ENCODE measurements at places on chromosomes 4 and X.

DNA sequence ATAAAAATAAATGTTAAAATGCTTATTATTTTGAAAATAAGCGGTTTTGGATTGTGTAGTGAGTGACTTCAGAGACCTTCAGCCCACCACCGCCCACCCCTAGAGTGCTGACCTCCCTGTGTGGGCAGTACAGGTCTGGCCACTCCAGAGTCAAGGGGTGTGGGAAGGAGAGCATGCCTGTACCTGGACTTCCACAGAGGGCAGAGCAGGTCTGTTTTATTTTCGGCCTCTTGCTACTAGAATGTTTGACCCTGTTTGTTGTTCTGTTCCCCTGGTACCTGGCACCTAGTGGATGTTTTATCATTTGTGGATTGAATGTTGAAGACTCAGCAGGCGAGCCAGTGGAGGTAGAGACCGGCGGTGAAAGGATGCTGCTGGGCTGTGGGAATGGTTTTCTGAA lies 14.3 kb downstream of the PIGG start:
- DNase-seq = no peak

- DNase-seq = no peak
Measured at GRCh38 chr4:1869530-1870327, 1.5 kb upstream of the NSD2 start.

DNA sequence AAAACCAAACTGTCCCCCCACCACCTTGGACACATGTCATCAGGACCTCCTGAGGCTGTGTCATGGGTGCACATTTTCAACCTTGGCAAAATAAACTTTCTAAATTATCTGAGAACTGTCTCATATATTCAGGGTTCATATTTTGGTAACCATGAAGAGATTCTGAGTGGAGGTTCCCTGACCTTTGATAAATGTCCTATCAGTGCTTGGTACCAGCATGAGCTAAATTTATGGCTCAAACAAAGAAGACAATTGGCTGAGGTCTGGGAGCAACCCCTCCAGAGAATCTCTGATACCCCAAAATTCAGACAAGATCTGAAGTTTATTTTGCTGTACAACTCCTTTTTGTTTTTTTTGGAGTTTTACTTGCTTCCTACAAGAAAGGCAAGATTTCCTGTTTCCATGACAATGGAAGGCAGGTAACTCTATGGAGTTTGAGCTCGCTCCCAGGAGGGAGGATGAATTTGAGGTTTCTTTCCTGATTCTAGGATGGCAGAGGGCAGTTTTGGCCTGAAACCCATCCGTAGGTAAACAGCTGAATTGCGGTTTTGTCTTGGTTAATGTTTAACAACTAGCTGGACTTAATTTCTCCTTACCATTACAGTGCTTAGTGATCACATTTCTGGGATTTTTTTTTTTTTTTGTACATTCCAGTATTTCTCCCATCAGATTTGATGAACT lies 14.5 kb downstream of the UGT2B15 start:
- DNase-seq = no peak

DNA sequence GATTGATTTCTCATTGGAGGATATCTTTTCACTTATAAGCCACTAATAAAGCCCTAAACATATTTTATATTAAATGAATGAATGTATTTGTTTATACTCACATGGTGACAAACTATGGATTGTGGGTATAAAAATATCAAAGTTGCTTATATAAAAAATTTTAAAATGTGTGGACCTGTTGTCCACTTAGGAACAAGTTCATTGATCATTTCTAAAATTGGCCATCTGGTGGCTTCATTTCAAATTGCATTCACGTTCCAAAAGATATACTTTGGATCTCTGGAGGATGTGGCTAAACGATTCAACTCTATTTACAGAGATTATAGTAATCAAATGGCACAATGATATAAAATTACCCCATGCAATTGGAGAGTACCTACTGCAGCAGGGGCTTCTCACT lies 32.5 kb downstream of the FSTL5 start:
- DNase-seq = no peak

GRCh38 chr4:169100670-169101101 lies 90.6 kb upstream of the CBR4 start:
- no peak for DNase-seq

DNA sequence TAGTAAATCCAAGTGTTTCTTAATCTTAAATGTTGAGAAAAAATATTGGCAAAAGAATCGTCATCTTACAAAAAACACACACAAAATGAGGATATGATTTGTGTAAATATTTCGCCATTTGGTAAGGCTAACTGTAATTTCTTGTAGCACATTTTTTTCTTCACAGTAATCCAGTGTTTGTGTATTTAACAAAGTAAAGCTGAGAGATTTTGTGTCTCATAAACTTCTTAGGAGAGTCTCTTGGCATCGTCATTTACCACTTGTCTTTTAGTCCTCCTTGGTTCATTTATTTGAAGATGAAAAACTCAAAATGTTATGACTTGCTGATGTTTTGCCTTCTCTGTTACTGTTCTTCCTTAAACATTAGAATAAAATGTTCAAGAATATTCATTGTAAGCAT lies 326.7 kb upstream of the PITX2 start:
- no peak for DNase-seq

DNA sequence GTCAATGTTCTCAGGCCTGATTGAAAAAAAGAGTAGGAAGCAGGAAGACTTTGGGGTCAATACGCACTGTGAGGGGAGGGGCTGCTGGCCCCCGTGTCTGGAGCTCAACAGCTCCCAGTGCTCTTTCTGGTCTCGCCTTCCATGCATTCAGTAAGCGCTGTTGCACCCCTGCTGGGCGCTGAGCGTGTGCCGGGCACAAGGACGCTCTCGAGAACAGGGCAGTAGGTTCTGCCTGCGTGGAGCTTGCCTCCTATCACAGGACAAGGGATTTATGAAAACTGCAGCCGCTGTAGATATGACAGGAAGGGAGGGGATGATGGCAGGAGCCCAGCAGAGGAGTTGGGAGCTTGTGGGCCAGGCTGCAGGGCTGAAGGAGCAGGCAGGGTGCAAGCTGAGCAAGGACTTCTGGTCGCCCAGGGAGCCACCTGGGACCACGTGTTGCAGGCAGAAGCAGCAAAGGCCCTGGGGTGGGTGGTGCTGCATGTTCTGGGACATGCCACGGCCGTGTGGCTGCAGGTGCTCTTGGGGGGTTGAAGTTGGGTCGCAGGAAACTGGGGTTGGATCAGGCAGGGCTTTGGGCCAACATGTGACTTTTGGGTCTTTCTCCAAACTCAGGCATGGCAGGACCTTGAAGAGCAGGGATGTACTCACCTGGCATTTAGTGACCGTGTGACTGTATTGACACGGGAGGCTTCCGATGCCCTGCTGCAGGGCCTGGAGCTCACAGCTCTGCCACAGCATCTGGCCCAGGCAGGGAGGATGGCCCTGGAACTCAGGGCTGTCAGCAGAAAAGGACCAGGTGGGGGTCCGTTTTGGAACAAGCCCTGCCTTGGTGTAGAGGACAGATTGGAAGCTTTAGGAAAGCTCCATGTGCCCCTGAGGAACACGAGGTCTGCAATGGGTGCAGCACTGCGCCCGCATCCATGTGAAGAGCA lies 97.9 kb downstream of the CPZ start:
- DNase-seq = no peak

DNA sequence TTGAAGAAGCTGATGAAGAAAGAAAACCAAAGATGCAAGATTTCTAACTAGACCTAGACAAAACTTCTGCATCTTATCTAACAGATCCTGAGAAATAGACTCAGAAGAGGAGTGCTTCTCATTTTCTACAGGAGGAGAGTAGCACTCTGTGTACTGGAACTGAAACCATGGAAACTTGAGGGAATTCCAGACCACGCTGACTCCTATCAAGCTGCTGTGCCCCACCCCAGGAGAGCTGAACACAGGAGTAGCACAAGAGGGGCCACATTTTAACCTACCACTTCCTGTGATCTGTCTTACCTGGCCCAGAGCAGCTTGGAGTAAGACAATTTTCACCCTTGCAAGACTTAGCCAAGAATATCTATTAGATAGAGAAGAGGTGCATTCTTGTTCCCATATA lies 248.9 kb downstream of the SCFD2 start:
- no peak for DNase-seq

DNA sequence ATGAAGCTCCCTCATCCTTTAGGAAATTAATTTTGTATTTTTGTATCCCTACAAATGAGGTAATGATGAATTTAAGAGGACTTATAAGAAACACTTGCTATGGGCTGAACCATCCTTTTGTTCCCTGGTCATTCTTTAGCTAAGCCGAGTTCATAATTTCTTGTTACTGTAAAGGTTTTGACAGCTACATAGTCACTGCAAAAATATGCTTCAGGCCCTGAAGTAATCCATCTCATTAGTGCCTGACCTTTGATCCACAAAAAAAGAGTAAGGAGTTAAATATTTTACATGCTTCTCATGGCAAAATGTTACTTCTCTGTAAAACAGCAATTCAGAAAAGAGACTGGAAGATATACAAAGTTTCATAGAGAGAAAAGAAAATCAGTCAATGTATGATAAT lies 290.6 kb upstream of the SLIT2 start:
- no peak for DNase-seq

- no peak for DNase-seq
Measured at GRCh38 chrX:63713526-63713925, 71.5 kb downstream of the ARHGEF9 start.

GRCh38 chr4:173699841-173700475 lies 169.9 kb upstream of the HAND2 start:
- no peak for DNase-seq

GRCh38 chr4:740011-740410 lies 34.4 kb downstream of the PCGF3 start:
- no peak for DNase-seq

- DNase-seq = no peak
Measured at GRCh38 chrX:39950018-39950688, 147.6 kb downstream of the BCOR start.

- no peak for DNase-seq
Measured at GRCh38 chrX:57905141-57905540, 5.1 kb downstream of the ZXDA start.

- no peak for DNase-seq
Measured at GRCh38 chr4:172601195-172601594, 567.4 kb upstream of the GALNT7 start.

DNA sequence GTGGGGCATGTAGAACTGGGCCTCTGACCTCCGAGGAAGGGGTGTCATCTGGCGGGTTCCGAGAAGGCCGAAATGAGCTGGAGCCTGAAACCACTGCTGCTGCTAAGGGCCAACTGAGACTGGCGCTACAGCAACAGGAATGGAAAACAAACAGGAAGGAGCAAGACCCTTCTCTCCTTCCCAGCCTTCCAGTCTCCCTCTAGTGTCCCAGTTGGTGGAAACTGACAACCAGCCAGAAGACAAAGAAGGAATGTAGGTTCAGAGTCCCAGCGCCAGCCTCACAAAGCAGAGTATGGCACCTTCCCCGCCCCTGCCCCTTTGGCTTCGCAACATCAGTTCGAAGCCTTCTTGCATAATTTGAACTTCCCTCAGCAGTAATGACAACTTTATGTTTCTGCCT lies 24.4 kb upstream of the PDZD4 start:
- no peak for DNase-seq

- no peak for DNase-seq
Measured at GRCh38 chr4:149986917-149987316, 91.3 kb upstream of the DCLK2 start.

DNA sequence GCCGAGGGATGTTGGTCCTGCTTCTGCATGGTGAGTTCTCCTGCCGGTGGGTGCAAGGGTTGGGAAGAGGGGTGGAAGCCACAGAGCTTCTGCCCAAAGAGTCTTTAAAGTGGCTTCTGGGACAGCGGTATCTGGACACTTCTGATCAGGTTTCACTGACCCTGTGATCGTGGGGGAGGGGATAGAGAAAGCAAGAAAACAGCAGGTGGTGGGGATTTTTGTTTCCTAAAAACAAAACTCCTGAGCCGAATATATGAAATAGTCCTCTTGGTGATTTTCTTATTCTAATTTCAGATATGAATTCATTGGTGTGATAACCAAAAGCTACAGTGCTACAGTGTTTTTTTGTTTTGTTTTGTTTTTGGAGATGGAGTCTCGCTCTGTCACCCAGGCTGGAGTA lies 754 bp downstream of the NYX start:
- DNase-seq = no peak

DNA sequence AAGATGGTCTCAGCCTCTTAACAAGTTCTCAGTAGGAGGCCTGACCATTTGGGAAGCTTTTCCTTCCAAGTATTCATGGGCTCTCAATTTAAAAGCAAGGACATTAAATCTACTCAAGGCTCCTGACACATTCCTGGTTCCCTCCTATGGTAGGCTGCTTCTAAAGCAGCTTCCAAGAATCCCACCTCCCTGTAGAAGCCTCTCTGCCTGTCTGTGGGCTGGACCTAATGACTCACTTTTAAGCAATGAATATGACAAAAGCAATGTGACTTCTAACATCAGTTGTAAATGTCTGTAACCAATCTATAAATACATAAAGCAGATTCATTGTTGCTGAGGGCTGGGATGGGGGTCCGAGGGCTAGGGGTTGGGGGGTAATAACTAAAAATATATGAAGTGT lies 99.5 kb upstream of the FAM9B start:
- no peak for DNase-seq

GRCh38 chrX:148979786-148980185 lies 479.4 kb downstream of the AFF2 start:
- DNase-seq = no peak

DNA sequence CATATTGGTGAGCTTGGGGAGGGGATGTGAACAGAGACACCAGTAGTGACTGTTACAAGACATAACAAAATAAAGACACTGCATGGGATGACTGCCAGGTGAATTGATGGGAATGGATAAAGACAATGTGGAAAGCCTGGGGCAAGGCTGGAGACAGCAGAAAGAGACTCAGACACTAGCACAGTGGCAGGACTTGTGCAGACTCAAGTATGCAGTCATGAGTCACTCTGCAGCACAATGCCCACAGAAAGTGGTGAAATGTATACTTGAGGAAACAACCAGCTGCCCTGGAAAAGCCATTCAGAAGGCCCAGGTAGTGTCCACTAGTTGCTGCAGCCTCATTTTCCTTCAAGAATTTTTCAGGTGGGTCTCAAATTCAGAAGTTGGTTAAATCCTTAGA lies 452.3 kb downstream of the MID1IP1 start:
- DNase-seq = no peak

DNA sequence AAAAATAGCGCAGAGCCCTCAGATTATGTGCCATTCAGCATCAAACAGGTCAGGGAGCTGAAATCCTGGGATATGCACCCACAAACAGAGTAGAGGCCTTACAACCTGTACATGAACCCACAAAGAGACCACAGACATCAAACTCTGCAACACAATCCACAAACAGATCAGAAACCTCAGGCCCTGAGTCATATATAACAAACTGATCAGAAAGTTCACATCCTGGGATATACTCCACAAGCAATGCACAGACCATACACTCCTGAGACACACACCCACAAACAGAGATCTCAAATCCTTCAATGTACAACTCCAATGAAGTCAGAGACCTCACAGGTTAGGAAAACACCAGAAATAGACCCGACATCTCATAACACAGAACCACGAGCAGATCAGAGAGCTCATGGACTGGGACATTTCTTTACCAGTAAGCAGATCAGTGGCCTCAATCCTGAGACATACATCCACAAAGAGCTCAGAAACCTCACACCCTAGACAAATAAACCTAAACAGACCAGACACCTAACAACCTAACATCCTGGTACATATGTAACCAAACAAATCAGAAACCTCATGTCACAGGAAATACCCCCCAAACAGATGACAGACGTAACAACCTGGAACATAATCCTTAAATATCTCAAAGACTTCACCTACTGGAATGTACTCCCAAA lies 24.2 kb downstream of the SUV39H1 start:
- DNase-seq = no peak
